ENCODE measurements at places on chromosomes 1 and 21.

DNA sequence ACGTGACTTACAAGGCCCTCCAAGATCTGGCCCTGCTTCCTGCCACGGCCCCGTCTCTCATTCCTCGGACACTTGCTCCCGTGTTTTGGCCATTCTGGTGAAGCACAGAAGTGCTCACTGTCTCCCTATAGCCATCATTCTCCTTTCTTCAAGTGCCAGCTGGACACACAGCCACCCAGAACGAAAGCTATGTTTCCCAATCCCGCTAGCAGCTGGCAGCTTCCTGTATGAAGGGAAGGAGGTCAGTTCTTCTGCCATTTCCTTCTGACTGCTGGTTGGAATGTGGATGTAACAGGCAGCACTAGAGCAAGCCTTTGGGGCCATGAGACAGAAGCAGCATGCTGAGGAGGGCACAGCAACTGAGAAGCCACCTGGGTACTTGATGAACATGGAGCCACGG is 82.8 kb downstream of the TGFBR3 start:
- DNase-seq: no peak

DNA sequence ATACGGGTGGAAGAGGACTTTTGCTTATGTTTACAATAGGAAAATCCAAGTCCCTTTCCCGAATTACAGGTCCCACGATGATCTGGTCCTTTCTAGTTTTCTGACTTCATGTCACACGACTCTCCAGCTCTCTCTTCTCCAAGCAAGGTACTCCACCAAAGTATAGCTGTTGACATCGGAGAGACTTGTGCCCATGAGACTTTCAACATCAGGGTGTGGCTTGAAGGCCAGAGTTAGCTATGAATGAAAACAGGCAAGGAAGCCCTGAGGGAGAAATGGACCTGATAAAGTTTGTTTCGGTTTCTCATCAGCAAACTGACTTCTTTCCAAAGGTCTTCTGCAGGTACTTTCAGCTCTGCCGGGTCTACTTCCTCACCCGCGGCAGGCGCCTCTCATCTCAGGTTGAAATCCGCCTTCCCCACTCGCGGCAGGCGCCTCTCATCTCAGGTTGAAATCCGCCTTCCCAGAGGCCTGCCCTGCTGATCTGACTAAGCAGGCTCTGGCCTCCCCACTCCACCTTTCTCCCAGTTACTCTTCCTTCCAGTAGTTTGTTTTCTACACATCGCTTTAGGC is 2.1 kb upstream of the PER3 start:
- DNase-seq: no peak

DNA sequence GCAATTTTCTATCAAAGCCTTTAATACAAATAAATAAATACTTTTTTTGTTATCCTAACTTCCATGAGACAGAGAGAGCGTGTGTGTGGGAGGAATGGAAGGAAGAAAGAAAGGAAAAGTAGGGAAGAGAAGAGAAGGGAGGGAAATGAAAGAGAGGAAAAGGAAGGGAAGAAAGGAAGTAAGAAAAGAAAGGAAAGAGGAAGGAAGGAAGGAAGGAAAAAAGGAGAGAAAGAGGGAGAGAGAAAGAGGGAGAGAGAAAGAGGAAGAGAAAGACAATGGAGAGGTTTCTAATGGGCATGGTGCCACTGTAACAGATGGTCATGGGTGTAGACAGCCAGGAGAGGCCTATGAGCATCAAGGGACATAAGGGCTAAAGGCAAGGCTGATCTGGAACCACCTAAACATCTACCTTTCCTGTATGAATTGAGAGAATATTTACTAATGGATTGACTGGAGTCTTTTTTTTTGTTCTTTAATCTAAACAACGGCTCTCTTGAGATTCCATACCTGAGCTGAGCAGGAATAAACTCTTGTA is 234.9 kb downstream of the PTPRC start:
- no peak for DNase-seq

- DNase-seq: no peak
These were observed 11.9 kb downstream of the ECE1 start for GRCh38 chr1:21278208-21278859.

DNA sequence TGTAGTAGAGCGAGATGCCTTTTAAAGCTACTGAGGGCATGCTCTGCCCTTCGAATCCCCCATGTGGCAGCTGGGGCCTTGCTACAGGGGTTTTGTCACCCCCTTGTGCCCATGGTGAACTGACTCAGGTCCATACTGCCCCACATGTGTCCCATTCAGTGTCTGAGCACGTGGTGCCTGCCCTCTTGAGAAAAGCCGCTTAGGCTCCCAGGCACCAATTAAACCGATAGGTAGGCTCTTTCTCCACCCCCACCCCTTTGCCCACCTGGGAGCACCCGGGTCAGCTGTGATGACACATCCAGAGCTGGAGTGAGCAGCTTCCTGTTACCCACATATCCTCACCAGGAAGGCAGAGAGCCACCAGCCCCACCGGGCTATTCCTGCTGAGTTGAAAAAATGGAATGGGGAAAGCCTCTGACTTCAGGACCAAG is 30.5 kb downstream of the TMCC2 start:
- no peak for DNase-seq

Measured in stimulated activated CD4-positive, alpha-beta T cell treated with anti-CD3 and anti-CD28 coated beads, Interleukin-12 subunit alpha, Interleukin-12 subunit beta, amount 100 ng/mL, for 4 hours (primary cell).